ENCODE measurements at places on chromosomes 5 and 9. TPM values are rescaled to one million over a fixed set of nuclear protein-coding genes. Genes with fewer than 3 reads are reported as not detected.

GPRIN1 gene
- 12.4 TPM for total RNA-seq

CSF1R gene
- total RNA-seq = 0.22 TPM

- DNase-seq = peak; percentile 1
Observed at GRCh38 chr5:126055348-126055729, 367.9 kb upstream of the GRAMD2B start.

DNA sequence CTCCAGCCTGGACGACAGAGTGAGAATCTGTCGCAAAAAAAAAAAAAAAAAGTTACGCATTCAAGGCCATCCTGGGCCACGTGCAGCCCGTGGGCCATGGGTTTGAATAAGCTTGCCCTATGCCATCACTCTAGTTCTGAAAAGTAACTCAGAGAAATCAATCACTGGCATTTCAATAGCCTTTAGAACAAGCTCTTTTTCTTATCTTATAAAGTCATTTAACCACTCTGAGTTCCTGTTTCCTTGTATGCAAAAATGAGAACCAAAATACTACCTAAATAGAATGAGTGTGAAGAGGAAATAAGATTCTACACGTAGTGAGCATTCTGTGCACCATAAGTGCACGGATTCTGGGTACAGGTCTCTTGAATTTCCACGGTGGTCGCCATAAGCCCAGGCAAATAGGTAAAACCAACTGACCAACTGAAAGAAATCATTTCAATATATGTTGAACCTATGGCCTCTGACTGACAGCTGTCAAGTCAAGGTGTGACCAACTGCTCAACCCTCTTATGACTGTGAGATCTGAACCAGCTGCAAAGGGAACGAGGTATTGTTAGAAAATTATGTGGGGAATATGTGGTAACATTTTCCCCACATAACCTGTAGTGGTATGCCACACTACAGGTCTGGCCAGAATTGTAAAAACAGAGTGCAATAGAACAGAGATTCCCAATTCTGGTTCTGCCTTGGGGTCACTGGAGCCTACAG is 143.9 kb upstream of the LHFPL2 start:
- DNase-seq = no peak

- peak; percentile 6 for DNase-seq
Observed at GRCh38 chr5:130109152-130109551, 204.9 kb downstream of the CHSY3 start.

DNA sequence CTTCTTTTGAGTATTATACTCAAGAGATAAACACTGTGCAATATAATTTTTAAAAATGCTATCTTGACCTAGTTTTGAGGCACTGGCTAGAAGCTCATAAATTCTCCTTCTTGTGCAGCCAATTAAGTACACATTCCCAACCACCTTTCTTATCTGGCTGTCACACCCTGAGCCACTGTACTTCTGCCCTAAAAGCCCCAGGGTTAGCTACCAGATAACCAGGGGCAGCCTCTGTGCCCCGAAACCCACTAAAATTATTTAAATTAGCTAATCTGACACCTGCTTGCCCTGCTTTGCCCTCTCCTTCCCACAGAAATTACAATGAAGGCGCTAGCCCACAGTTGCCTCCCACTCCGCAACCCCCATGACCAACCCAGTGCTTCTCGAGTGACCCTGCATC is 597.3 kb upstream of the TYRP1 start:
- DNase-seq = no peak

DNA sequence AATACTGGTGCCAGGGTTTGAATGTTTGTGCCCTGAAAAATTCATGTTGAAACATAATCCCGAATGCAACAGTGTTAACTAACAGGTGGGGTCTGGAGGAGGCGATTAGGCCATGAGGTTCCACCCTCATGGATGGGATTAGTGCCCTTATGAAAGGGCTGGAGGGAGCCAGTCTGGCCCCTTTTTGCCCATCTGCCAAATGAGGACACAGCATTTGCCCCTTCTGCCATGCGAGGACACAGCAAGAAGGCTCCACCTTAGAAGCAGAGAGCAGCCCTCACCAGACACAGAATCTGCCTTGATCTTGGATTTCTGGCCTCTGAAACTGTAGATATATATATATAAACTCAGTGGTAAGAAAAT is 32.6 kb upstream of the RNF130 start:
- DNase-seq = no peak

GRCh38 chr5:15103864-15104263 is 232.3 kb upstream of the ANKH start:
- no peak for DNase-seq

GRCh38 chr5:141258948-141259347 is 13.8 kb downstream of the PCDHB15 start:
- no peak for DNase-seq

DNA sequence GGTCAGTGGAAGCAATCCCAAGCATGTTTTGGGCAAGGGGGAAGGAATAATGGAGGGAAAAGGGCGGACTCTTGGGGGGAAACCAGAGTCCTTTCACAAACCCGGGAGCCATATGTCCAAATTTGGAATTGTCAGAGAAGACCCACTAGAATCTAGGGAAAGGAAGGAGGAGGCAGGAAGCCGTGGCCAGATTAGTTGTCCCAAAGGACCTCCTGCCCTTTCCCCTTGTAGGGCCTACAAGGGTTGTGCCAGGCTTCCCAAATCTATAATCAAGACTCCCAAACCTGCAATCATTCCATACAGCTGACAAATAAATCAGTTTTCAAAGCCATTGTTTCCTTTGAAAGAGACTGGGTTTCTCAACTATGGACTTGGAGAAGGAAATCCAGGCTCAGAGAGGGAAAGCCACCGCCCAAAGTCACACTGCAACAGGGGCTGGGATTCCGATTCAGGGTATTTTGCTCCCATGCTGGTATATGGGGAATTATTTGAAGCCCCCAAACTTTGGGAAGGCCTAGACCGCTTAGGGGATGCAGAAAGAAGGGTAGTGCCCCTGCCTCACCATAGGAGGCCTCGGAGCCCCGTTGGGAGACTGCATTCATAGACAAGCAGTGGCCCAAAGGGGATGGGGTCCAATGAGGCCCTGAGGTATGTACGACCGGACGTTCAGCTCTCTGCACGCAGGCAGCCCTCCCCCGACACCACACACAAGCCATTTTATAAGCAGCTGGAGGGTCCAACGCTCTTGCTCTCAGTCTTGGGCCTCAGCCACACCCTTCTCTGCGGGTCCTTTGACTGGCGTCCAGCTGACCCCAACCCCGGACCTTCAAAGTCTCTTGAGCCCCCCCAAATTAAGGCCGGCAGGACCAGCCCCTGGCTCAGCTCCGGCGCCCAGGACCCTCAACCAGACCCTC is 815 bp downstream of the ANXA6 start:
- DNase-seq = no peak

DNA sequence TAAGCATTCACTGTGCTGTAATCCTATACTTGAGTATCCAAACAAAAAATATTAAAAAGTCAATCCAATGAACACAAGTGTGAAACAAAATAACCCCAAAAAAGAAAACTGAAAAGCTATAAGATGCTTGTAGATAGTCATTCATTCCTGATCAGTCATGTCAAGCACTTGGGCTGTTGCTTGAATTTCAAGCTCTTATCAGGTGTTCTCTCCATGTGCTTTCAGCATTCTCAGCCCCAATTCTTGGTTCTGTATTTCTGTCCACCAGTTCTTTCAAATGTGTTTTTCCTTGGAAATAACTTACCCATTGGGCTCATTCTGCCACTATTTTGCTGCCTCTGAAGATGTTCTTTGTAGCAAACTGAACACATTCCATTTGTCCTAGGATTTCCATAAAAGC is 4.7 kb downstream of the ZFAND5 start:
- no peak for DNase-seq

- DNase-seq = no peak
Observed at GRCh38 chr5:40033411-40033810, 608.6 kb upstream of the DAB2 start.

Measured in M059J (cell line).